ENCODE measurements at places on chromosomes 1 and 21.

DNA sequence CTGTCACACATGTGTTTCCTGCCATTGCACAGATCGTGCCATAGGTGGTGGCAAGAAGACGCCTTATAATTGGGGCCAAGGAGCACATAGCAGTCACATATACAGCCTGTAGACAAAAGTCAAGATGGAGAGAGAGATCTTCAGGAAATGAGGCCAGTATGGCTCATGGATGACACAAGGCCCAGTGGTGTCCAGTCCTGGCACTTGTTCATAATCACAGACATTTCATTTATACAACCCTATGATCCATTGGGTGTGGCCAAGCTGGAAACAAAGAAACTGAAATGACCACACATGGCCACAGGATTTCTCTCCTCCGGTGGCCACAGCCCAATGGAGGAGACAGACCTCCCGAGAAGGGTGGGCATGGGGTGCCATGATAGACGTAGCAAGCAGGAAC is 78.5 kb upstream of the KAZN start:
- DNase-seq: no peak

DNA sequence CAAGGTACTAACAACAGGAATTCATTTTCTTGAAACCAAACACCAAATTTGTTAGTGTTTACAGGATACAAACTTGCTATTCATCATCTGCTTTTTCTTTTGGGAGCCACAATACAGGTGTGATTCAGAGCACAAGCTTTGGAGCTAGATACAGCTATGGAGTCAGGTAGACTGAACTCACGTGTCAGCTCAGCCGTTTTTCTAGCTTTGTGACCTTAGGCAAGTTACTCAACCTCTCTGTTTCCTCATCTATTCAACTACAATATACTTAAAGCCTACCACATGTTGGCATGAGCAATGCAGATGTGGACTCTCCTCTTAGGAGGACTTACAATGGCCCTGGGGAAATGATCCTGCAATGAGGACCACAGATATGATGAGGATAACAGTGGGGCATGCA is 6.3 kb downstream of the HTR1D start:
- no peak for DNase-seq

DNA sequence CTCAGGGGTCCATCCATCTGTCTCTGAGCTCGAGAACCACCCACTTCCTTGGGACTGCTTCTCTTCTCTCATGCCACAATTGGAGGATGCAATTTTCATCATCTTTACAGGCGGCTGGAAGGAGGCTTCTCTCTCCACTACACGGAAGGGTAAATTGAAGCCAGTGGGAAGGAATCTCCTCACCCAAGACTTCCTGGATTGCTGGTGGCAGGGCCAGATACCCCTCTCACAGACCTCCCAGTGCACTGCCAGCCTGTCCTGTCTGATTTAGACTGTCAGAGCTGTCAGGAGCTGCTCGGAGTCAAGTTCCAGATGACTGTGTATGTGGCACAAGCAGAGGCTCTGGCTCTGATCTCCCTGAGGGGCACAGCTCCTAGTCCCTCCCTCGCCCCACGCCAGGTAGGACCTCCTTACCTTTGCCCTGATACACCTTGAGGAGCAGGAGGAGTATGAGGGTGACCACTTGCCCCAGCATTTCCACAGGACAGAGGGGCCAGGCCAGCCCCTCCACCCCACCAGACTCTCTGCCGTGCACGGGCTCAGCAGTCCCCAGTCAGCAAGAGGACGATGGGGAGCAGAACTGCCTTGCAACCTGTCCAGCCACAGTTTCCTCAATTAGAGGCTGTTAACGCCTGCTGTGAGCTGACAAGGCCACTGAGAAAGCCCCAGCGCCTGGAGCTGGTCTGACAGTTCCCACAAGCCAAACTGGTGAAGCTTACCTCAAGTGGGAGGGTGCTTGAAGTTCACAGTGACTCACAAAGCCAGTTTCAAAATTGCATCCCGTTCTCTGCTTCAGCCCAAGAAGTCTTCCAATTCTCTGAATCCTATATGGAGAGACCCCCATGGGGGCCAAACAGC is at the start of gene CD244:
Gene CD244, minus strand, starts transcription at position 685 of the 858 bp plus-strand sequence. Its CDS starts 210 bp downstream, at position 475.
- DNase-seq: peak; percentile 58

DNA sequence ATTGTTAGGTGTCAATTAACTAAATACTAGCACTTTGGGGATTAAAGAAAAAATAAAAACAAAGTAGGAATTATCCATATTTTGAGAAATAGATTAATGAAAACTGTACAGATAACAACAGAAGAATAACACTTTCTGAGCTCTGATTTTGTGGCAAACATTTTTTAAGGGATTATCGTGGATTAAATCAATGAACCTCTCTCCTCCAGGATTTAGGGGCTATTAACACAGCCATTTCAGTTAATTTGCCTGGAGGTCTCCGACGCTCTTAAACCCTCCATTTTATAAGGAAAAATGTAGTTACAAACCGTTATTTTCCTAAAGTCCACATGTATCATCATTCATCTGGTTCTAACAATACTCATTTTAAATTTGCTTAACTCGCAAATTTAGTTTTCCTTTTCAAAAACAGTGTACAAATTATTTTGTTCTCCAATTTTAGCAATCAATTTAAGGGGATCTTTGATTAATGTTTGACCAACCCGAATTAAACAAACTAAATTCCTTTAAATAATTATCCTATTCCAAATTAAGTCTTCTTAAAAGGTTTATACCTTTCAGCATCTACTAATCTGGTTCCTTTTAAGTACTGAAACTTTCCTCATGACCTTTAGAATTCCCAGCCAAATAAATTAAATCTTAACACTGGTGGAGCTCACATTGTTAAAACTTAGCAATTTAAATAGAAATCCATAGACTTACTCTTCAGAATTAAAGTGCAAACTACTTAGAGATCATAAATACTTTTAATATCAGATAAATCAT is 30.7 kb upstream of the RNF187 start:
- no peak for DNase-seq

- DNase-seq: no peak
Observed at GRCh38 chr1:234398849-234399381, 25.7 kb downstream of the COA6 start.

DNA sequence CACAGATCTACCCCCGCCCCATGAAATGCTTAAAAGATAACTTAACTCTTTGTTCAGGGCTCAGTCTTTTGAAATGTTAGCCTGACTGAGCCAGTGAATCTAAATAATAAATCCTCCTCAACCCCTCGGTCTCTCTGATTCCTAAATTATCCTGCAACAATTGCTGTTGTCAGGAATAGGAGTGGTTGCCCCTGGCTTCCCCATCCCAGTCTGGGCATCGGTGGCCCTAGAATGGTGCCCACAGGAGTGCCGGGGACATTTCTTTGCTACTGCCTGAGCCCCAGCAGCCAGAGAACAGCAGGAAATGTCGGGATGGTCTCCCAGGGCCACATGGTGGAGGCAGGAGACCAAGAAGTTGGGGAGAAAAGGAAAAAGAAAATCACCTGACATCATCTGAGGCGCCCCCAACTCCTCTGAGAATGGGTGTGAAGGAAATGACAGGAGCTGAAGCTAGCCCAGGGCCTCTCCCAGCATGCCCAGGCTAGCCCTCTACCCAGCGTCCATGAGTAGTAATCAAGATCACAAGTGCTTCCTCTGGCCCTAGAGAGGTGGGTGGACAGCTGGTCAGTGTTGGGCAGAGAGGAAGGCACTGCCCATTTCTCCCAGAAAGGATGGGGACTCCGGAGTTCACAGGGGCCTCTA is 1.6 kb downstream of the PADI4 start:
- DNase-seq: no peak

- DNase-seq: no peak
Observed at GRCh38 chr1:156881663-156882062, 11.9 kb upstream of the PEAR1 start.

- no peak for DNase-seq
Observed at GRCh38 chr1:243286409-243287122, 30.7 kb downstream of the SDCCAG8 start.

DNA sequence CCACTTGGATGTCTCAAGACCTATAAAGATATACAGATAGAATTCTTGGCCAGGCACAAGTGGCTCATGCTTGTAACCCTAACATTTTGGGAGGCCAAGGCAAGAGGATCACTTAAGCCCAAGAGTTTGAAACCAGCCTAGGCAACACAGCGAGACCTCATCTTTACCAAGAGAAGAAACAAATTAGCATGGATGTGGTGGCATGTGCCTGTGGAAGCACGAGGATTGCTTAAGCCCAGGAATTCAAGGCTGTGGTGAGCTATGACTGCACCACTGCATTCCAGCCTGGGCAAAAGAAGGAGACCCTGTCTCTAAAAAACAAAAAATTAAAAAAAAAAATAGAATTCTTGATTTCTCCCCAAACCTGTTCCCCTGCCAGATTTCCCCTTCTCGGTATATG is 8.3 kb downstream of the ASAP3 start:
- no peak for DNase-seq

DNA sequence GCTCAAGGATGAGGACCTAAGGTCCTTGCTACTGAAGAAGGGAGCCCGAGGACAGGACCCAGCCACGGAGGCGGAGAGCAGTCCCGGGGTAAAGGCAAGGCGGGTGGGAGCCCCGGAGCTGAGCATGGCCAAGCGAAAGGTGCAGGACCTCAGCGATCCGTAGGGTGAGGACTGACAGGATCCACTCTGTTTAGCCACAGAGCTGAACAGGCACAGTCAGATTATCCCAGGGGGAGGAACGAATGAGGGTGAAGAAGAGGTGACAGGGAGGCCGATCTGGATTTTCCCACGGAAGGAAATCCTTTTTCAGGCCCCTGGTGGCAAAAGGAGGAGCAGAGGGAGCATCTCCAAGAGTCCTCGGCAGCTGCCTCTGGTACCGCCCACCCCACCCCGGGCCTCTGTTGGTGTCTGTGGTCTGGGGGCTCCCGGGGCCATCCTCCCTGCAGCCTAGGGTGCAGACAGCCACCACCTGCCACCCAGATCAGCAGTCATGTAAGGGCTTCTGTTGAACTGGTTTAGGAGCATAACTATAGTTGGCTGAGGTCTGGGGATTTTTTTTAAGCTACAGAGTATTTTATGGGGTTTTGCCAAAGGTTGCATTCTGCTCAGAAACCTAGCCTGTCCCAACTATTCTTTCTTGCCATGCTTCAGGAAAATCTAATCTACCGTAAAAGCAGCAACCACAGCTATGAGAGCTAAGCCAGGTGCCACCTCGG is 32.3 kb upstream of the LBR start:
- no peak for DNase-seq

- DNase-seq: no peak
Observed at GRCh38 chr1:175172503-175172902, 20.1 kb downstream of the KIAA0040 start.

GRCh38 chr1:90435351-90435750 is 281.8 kb downstream of the BARHL2 start:
- no peak for DNase-seq

DNA sequence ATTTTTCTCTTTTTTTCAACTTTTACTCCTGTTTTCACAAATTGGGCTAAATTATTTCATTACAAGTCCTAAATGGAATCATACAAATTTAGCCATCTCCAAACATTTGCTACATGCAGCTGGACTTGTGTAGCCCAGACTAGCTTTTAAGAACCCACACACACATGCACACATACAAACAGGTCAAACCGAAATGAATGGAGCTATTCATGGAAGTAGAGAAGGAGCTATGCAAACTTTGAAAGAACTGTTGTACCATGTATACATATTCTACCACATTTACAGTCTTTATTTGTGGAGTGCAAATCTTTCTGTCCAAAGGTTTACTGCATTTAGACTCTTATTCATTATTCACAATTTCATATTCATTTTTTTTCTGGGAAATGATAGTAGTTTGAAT is 189.1 kb upstream of the RNPC3 start:
- no peak for DNase-seq

- DNase-seq: no peak
Observed at GRCh38 chr1:21857142-21857839, 45.2 kb downstream of the LDLRAD2 start.

DNA sequence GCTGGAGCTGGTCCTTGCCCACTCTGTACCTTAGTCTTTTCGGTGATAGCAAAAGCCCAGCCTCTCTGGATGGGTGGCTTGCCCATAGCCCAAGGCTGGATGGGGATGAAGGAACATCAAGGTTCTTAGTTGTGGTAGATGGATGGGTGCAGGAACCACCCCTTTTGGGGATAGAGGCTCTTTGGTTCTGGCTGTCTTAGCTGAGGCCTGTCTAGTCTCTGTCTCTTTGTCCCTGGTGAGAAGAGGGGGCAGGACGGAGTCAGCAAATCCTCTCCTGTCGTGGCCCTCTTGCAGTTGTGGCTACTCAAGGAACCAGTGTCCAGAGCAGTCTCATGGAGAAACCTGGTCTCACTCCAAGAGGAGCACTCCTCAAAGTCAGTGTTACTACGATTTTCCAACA is 8.5 kb downstream of the VANGL2 start:
- DNase-seq: no peak
